ENCODE measurements at places on chromosomes 1 and 21. TPM values are rescaled to one million over a fixed set of nuclear protein-coding genes. Genes with fewer than 3 reads are reported as not detected.
A peak's percentile ranks its signal among the peaks of the same experiment; 100 is the strongest.

GRCh38 chr21:36980280-36981048 is 14.0 kb upstream of the HLCS start:
- H3K4me3 ChIP-seq: peak overlapping the region; percentile 45
- no peaks in the 10 kb centered on the region for H3K36me3 ChIP-seq
- H3K27ac ChIP-seq: peak overlapping the region; percentile 61
- no peak for DNase-seq

- H3K27me3 ChIP-seq: no peaks in the 10 kb centered on the region
- no peak for DNase-seq
- H3K36me3 ChIP-seq: peaks cover 11% of the 10 kb centered on the region
- H3K4me3 ChIP-seq: no peak overlapping the region
- no peak overlapping the region for H3K27ac ChIP-seq
Measured at GRCh38 chr21:46393941-46394594, 64.6 kb upstream of the DIP2A start.

DNA sequence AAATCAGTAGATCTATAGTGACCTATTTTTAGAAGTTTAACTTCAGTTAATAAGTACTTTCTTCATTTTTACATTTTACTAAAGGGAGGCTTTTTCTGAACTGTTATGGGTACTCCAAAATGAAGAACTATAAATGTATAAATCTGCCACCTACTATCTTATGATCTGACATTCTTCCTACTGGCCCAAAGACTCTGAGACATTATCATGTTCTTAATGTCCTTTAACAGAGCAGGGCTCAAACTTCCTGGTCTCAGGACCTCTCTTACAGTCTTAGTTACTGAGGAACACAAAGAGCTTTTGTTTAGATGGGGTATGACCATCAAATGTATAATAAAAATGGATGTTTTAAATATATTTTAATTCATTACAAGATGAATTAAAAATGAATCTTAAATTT is 8.9 kb downstream of the TRIM33 start:
- H3K36me3 ChIP-seq: peaks cover 6% of the 10 kb centered on the region
- H3K4me1 ChIP-seq: no peaks in the 10 kb centered on the region
- no peaks in the 10 kb centered on the region for H3K27me3 ChIP-seq
- H3K27ac ChIP-seq: no peak overlapping the region
- no peak for DNase-seq
- no peak overlapping the region for H3K4me3 ChIP-seq

The SAMD13 gene
- total RNA-seq: 0.35 TPM

DNA sequence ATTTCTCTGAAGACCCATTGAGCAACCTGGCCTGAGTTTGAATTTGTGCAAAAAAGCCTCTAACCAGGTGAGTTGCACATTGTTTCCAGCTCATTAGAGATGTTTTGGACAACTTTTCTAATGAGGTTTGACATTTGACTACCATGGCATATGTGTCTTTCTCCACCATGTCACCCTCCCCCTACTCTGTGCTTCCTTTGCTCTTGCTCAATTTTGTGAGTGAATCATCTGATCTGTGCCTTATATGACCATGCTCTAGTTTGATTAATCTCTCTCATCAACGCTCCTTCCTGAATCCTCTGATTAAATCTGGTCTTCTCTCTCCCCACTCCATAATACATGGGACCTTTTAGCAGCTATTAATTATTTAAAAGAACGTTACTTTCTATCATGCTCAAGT is 144.8 kb upstream of the SAMSN1 start:
- H3K27me3 ChIP-seq: no peaks in the 10 kb centered on the region
- H3K4me1 ChIP-seq: no peaks in the 10 kb centered on the region
- no peak overlapping the region for H3K27ac ChIP-seq
- no peak for DNase-seq
- no peak overlapping the region for H3K4me3 ChIP-seq

DNA sequence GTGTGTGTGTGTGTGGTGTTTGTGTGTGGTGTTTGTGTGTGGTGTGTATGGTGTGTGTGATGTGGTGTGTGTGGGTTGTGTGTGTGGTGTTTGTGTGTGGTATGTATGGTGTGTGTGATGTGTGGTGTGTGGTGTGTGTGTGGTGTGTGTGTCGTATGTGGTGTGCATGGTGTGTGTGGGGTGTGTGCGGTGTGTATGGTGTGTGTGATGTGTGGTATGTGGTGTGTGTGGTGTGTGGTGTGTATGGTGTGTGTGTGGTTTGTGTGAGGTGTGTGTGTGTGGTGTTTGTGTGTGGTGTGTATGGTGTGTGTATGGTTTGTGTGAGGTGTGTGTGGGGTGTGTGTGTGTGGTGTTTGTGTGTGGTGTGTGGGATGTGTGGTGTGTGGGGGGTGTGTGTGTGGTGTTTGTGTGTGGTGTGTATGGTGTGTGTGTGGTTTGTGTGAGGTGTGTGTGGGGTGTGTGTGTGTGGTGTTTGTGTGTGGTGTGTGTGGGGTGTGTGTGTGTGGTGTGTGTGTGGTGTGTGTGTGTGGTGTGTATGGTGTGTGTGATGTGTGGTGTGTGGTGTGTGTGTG is 106.2 kb upstream of the ADAR start:
- H3K4me3 ChIP-seq: no peak overlapping the region
- H3K27me3 ChIP-seq: no peaks in the 10 kb centered on the region
- no peaks in the 10 kb centered on the region for H3K36me3 ChIP-seq
- no peak overlapping the region for H3K27ac ChIP-seq

DNA sequence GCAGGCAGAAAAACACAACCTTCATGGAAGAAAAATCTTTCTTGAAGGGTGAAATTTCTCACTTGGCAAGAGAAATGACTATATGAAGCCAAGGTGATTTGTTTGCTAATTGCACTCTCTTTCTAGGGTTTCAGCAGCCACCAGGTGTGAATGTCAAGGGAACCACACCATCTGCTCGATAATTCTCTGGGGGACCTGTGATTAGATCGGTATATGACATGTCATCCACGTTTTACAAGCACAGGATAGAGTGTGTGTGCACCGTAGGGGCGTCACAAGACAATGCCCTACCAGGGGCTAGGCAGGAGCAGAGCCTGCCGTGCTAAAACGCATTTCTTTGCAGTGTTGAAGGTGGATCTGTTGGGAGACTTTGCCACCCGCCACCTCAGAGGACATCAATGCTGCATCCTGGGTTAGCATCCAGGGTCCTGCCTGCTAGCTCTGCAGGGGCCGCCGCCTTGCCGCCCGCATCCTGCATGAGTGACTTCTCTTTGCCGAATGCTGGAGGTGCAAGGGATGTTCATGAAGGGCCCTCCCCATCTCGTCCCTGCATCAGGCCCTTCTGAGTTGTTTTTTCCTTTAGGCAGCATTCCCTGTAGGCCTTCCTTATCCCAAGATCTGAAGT is 37.8 kb upstream of the CCSAP start:
- H3K4me1 ChIP-seq: no peaks in the 10 kb centered on the region
- no peak overlapping the region for H3K27ac ChIP-seq
- no peak overlapping the region for H3K4me3 ChIP-seq
- no peaks in the 10 kb centered on the region for H3K27me3 ChIP-seq
- H3K36me3 ChIP-seq: no peaks in the 10 kb centered on the region

The ZNF648 gene
- under 0.01 TPM for total RNA-seq

DNA sequence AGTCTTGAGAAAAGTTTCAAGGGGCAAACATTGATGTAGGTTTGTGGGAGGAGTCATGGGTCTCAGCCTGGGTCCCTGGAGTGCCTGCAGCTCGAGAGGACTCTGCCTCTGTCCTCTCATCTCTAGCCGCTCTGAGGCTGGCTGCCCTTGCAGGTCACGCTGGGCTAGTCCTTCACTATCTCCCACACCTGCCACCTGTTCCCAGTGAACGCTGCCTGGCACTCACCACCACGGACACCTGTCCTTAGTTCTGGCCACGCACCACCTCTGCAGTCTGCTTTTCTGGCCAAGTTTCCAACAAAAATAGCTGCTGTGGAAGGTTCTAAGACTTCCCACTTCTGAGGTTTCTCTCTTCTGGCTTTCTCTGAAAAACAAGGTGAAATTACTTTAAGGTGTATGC is 52.5 kb downstream of the SH3BGR start:
- no peak overlapping the region for H3K4me3 ChIP-seq
- no peak overlapping the region for H3K27ac ChIP-seq
- no peak for DNase-seq
- H3K27me3 ChIP-seq: no peaks in the 10 kb centered on the region
- H3K36me3 ChIP-seq: no peaks in the 10 kb centered on the region
- H3K4me1 ChIP-seq: no peaks in the 10 kb centered on the region

The GRIK1 gene
- total RNA-seq: not detected

DNA sequence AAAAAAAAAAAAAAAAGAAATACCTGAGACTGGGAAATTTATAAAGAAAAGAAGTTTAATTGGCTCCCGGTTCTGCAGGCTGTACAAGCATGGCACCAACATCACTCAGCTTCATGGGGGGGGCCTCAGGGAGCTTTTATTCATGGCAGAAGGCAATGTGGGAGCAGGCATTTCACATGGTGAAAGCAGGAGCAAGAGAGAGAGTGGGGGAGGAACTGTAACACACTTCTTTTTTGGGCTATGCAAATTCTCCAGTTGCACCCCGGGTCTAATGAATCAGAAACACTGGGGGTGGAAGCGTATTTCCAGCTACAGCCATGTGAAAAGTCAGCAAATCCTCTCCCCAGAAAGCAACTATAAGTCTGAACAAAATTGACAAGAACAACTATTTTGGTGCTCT is 11.8 kb upstream of the SOD1 start:
- no peak overlapping the region for H3K4me3 ChIP-seq
- H3K4me1 ChIP-seq: no peaks in the 10 kb centered on the region
- no peak overlapping the region for H3K27ac ChIP-seq
- DNase-seq: no peak
- H3K27me3 ChIP-seq: no peaks in the 10 kb centered on the region
